Activated T-cell treated with anti-CD3 and anti-CD28 coated beads, Interleukin-2, amount 50 U/mL, for 72 hours (primary cell): ENCODE measurements at places on chromosomes 1 and 21. TPM values are rescaled to one million over a fixed set of nuclear protein-coding genes. Genes with fewer than 3 reads are reported as not detected.

- DNase-seq: peak; percentile 31
These were observed 724 bp downstream of the DOCK7 start for GRCh38 chr1:62687421-62687902.

- no peak for DNase-seq
These were observed 69.0 kb downstream of the HMCN1 start for GRCh38 chr1:185803241-185803640.

- DNase-seq: no peak
These were observed 91.3 kb downstream of the DENND1B start for GRCh38 chr1:197683895-197684553.

- no peak for DNase-seq
These were observed 61.6 kb downstream of the KLHDC7A start for GRCh38 chr1:18542351-18542750.

- DNase-seq: no peak
These were observed 56.7 kb downstream of the SRSF11 start for GRCh38 chr1:70277875-70278274.

DNA sequence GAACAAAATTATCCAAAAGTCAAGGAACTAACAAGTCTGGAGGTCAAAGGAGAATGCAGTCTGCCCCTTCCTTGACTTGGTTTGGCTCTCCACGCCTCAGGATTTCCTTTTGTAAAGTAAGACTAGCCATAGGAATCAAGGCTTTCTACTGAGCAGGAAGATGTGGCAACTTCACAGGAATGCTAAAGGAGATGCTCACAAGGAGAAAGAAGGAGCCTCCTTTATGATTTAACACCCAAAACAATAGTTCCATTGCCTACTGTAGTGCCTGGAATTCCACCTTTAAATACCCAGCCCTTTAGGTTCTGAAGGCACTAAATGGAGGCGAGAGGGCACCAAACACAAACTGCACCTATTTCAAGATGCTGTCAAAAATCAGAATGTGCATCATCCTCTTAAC, 176.3 kb upstream of the NFIA start:
- no peak for DNase-seq

GRCh38 chr1:206796981-206797402, 24.7 kb upstream of the IL10 start:
- DNase-seq: no peak

DNA sequence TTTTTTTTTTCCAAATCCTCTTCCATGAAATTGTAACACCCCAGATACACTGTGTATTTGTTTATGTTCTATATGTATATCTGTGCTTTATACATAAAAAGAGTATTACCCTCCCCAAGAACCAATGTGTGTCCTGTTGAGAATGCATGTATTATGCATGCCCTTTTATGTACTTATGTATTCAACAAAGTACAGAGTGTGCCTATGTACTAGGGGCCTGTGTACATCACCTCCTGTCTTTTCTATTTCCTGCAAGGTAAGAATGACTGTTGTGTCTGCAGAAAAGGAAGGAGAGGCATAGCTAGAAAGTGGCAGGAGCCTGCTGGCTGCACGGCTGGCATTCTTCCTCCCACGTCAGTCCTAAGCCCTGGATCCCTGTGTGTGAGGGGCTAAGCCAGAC, 7.0 kb downstream of the TMEM61 start:
- no peak for DNase-seq

- peak; percentile 46 for DNase-seq
These were observed 27.9 kb downstream of the RGS5 start for GRCh38 chr1:163174524-163175437.

GRCh38 chr1:8845104-8846097, 28.0 kb upstream of the RERE start:
- no peak for DNase-seq

DNA sequence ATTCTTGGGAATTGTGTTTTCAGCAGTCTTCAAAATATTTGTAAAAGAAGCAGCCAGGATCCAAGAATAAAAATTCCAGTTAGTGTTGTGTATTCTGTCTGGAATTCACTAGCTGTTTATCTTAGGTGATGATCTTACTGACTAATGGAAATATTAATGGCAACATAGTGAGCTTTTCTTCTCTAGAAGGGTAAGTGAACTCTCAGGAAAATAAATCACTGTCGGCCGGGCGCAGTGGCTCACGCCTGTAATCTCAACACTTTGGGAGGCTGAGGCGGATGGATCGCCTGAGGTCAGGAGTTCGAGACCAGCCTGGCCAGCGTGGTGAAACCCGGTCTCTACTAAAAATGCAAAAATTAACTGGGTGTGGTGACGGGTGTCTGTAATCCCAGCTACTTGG, 87.4 kb upstream of the KIF1B start:
- DNase-seq: no peak

GRCh38 chr1:28056129-28056925, 32.1 kb downstream of the EYA3 start:
- peak; percentile 83 for DNase-seq

- DNase-seq: no peak
These were observed 26.3 kb downstream of the DUSP10 start for GRCh38 chr1:221715321-221716169.

DNA sequence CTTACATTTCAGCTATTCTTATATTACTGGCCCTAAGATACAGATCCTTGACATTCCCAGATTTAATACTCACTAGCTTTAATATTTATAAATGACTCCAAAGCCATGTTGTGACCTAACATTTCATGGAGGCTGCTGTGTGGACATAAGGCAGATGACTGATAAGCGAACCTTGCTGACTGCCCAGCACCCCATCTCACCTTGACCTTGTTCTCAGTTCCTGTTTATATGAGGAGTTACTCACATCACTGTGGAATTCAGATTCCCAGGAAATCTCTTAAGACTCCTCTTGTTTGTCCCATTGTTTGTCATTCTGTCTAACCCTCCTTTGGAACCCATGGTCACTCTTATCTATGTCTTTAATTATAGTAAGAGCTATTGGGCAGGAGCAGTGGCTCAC, 21.9 kb downstream of the RAB3B start:
- no peak for DNase-seq

DNA sequence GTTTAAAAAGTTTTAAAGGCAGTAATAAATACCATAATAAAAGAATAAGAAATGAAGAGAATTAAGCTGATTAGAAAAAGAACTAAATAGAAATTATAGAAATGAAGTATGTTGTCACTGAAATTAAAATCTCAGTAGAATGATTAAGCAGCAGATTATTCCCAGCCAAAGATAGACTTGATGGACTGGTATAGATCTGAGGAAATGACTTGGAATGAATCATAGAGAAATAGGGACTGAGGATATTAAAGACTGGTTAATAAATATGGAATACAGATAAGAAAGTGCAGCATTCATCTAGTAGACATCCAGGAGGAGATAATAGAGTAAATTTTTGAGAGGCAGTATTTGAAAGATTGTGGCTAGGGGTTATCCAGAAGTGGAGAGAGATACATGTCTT, 28.7 kb downstream of the MARK1 start:
- no peak for DNase-seq

GRCh38 chr1:243559575-243560162, 290.4 kb downstream of the AKT3 start:
- DNase-seq: no peak

- no peak for DNase-seq
These were observed 10.5 kb downstream of the KIAA1614 start for GRCh38 chr1:180923021-180923841.

- no peak for DNase-seq
These were observed 102.0 kb downstream of the LHX9 start for GRCh38 chr1:198019126-198019525.

DNA sequence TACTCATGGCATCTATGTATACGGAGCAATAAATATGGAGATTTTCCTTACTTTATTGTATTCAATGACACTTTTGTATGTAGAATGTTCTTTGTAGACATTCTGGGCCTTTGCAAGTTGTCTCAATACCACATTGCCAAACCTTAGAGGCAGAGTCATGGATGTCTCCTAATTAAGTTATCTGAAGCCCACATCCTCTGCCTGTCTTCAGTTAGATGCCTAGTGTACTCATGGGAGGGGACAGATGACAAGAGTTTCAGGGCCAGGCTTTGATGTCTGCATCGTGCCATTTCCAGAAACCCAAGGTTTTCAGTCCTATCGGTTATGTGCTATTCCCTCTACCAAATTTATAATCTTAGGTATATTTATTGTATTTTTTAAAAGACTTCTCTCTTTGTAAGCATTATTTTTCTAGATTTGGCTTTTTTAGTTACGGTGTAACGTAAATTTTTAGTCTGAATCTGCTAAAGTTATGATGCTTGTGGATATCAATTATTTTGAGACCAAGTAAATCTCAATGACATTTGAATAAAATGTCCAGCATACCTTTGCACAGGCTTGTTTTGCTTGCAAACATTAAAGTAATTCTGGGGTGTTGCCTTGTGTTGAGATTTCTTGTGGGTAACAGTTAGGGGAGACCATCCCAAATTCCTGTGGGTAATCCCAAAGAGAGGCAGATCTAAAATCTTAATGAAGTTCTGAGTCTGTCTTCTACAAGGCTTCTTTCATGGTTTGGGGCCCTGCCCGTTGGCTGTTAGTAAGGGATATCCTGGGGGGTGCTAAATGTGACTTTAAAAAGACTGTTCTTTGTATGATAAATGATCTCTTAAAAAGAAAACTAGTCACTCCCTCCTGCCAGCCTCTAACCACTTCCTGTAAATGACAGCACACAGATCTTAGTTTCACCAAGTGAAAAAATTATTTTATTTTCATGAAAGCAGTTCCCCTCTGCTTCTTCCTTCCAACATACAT, 8.0 kb upstream of the MACF1 start:
- DNase-seq: peak; percentile 69

DNA sequence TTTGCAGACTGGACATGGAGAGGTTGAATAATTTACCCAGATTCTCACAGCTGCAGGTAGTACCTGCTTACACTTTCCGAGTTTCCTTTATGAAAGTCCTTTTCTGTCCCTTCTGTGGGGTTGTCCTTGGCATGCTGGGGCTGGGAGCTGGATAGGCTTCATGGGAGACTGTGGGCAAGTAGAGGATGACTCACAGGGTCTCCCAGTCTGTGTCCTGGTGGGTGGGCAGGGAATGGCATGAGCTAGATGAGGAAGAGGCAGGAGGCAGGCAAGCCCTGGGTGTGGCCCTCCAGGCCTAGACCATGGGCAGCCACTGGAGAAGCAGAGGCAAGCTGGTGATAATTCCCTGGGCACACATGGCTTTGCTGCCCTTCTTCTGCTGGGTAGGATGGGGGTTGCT, 80.6 kb downstream of the NAV1 start:
- DNase-seq: no peak

DNA sequence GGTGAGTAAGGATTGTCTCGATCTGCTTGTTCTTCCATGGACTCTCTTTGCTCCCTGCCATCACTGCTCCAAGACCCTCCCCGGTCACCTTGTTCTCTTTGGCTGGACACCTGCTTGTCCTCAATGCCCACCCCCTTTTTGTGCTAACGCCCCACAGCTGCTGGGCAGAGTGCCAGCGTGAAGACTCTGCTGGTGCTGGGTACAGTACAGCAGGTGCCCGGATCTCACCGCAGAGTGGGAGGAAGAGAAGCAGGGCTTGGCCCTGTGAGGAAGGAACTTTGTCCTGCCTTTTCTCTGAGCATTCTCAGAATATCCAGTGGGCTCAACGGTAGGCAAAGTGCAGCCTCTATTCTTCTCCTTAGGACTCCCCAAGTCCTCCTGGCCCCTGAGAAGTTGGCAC, 90.1 kb downstream of the PLXNA2 start:
- no peak for DNase-seq

DNA sequence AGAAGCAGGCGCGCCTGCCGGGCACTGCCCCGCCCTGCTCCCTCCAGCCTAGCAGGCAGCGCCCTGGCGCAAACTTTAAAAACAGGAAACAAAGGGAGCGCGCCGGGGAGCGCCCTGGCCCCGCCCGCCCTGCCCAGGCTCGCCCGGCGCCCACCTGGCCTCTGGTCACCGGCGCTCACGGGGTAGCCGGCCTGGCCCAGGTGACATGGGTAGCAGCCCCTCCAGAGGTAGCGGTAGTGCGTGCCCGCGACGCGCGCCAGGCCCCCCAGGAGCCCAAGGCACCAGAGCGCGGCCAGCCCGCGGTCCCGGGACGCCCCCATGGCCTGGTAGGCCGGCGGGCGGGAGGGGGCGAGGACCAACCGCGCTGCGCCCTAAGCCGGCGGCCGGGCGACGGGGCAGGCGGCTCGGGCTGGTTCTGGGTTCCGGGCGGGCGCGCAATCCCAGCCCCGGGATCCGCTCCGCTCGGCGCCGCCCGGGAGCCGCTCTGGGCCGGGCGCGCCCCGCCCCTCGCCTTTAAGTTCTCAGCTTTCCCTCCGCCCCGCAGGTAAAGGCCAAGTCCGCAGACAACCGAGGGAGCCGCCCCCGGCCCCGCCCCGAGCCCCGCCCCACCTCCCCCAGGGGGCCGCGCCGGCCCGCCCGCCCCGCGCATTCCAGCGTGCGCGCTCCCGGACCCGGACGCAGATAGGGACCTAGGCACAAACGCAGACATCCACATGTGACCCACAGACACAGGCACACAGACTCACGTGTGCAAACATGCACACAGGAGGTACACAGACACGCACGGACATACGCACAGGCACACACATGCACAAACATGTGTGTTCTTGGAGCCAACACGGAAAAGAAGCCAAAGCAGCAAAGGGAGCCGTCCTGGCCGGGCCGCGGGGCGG, 76.7 kb downstream of the ARHGEF16 start:
- peak; percentile 73 for DNase-seq

GRCh38 chr1:30242722-30243457, 480.5 kb downstream of the MATN1 start:
- no peak for DNase-seq

DNA sequence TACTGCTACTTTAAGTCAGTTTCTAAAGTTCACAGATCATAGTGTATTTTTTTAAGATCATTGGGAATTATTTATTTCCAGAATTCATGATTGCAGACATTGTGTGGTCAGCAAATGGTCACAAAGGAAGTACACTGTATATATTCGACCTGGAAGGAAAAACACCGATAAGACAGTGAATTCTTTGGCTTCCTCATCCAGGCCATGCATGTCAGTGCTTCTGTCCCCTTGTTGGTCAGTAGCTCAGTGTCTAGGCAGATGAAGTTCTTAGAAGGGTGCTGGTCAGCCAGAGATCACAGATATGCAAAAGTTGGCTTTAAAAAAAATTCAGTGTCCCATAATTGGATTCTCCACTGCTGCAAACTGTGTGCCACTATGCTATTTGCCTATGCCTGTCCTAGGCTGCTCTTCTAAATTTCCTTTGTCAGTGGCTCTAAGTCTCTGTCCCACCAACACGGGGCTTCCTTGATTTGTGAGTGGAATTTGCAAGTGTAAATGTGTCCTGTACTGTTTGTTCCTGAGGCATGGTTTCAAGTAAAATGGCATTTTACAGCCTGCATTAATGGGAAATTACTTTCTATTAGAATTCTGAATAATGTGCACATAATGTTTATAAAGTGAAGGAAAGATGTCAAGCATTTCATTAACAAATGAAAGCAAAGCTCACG, 12.0 kb upstream of the VAMP4 start:
- DNase-seq: no peak

The LYST gene
- total RNA-seq: 50.7 TPM

The TGFB2 gene
- not detected for total RNA-seq

The IL20 gene
- 0.28 TPM for total RNA-seq

The HSD3B2 gene
- not detected for total RNA-seq

The CFAP74 gene
- total RNA-seq: not detected

The OLFML3 gene
- 0.90 TPM for total RNA-seq

The PADI3 gene
- total RNA-seq: not detected

The TMEM39B gene
- total RNA-seq: 38.0 TPM

The AMY1A gene
- not detected for total RNA-seq

The MATN1 gene
- 1.2 TPM for total RNA-seq

The CCDC181 gene
- not detected for total RNA-seq

The GPR161 gene
- total RNA-seq: 1.4 TPM
